Stimulated activated CD4-positive, alpha-beta T cell treated with anti-CD3 and anti-CD28 coated beads, Interleukin-1b, Interleukin-23, amount 100 ng/mL, for 24 hours (primary cell): ENCODE measurements at places on chromosomes 16 and 17.

GRCh38 chr16:50842589-50842988 is 100.7 kb downstream of the CYLD start:
- DNase-seq: no peak

- no peak for DNase-seq
Measured at GRCh38 chr17:55664287-55664686, 58.4 kb downstream of the TMEM100 start.

GRCh38 chr17:78226055-78226758 is 5.2 kb upstream of the TMEM235 start:
- no peak for DNase-seq

DNA sequence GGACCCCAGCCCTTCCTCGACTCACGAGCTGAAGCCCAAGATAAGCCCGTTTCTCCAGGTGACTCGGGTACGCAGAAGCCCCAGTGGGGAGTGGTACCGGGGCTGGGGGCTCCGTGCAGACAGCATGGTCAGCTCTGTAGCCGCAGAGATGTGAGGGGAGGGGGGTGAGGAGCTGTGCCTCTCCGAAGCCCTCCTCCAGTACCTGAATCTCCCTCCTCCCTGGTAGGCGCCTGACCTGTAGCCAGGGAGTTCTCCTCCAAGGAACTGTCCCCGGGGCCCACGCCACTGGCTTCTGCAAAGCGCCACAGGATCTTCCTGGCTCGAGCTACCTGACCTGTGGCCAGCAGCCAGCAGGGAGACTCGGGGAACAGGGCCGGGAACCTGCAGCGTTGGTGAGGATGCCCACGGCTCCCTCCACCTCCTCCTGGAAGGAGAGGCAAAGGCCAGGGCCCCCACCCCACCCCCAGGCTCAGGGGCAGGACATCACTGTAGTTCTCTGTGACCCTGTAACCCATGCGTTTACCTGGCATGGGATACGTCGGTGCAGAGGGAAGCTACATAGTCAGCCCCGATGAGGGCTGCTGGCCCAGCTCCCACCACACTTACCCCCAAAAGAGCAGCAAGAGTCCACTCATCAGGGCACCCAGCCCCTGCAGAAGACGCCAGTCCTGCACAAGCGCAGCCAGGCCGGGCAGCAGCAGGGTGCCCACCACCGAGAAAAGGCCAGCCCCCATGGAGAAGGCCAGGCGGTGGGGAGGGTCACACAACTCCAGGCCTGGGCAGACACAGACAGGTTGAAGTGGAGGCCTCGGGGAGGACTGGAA is 1.7 kb downstream of the SLC22A31 start:
- no peak for DNase-seq

DNA sequence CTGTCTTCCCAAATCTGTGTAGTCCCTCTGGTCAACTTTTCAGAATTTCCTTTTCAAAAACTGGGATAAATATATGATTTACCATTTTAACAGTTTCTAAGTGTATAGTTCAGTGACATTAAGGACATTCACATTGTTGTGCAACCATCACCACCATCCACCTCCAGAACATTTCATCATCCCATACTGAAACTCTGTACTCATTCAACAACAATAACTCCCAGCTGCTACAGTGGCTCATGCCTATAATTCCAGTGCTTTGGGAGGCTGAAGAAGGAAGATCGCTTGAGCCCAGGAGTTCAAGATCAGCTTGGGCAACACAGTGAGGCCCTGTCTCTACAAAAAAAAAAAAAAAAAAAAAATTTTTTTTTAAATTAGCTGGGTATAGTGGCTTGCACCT is 131.0 kb downstream of the AATF start:
- DNase-seq: no peak
